ENCODE measurements at places on chromosomes 1 and 21.

DNA sequence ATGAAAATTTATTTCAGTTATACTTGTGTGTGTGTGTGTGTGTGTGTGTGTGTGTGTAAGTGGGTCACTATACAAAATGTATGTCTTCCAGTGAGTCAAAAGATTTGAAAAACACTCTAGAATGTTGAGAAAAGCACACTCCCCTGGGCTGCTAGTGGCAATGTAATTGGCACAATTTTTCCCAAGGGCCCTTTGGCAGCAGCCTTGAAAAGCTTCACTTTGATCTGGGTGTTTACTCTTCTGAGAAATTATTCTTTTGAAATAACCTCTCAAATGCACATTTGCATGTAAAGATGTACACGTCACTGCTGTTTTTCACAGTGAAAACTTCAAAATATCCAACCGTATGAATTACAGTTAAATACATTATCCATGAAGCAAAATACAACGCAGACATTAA lies 22.1 kb upstream of the SLC44A3 start:
- DNase-seq, result no peak

DNA sequence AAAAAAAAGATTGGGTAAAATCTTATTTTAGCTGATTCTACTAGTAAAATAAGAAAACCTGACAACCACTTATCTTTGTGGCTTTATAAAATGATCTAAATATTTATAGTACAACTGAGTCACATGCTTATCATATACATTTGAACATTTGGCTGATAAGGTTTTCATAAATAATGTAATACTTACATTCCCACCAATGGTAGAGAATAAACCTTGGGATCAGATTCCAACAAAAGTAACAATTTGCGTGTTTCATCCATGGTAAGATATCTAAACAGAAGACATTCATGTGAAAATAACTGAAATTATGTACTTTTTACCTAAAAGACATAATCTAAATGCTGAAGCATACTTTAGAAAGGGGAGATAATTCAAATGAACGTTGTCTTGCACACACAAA lies 18.4 kb downstream of the STIL start:
- DNase-seq, result no peak

DNA sequence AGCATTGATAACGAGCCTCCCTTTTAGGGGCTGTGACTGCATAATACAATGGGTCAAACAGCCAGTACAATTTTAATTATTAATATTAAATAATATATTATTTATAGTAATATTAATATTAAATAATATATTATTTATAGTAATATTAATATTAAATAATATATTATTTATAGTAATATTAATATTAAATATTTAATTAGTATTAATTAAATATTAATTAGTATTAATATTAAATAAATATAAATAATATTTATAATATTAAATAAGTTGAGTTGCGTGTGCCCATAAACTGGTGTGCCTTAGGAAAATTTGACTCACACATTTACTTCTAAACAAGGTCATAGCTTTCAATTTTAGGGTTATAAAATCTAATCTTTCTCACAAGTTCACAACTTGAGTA lies 509.3 kb upstream of the RGS18 start:
- DNase-seq, result no peak

DNA sequence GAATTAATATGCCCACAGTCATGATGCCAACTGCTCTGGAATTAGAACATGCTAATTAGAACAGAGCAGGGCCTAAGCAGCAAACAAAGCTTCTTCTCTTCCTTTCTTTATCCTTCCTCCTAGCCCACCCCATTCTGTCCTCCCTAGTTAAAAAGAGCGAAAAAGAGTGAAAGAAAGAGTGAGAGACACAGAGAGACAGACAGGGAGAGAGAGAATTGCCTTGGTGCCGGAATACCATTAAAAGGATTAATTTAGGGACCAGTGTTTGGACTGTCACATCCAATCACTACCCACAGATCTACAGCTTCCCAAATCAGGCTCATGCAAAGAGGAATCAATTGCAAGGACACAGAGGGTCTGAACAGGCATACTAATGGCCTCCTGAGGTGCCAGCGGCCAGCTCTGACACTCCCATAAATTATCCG lies 7.0 kb downstream of the ERI3 start:
- no peak for DNase-seq
